ENCODE measurements at places on chromosomes 5 and 9.

DNA sequence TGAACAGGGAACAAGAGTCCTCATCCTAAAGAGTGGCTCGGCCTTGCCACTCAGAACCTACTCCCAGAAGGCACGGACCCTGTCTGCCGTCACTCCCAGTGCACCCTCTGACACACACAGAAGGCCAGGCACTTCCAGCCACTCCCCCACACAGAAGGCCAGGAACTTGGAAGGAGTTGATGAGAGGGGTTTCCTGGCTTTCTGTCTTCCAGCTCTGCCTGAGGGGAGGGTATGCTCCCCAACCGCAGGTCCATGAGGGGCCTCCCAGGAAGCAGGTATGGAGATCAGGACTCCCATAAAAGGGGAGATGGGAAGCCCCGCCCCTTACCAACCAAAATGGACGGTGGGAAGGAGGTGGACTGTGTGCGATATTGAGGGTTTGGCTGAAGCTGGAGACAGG lies 247.6 kb upstream of the IRX4 start:
- no peak for DNase-seq

GRCh38 chr5:107968406-107968843 lies 297.7 kb upstream of the EFNA5 start:
- DNase-seq: no peak

DNA sequence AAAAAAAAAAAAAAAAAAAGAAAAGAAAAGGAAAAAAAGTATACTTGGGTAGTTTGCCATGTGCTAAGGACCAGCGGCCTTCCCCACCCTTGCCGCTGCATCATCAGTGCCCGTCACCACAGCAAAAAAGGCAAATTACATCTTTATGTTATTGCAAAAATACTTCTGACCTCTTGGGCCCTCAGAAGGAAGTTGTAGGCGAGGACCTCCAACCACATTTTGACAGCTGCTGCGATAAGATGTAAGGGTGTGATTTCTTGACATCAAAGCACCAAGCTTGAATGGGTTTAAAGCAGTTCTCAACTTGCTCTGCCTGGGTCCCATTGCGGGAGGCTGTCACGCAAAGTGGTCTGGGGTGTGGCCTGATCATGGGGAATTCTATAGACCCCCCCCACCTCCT lies 39.2 kb downstream of the DMRT1 start:
- no peak for DNase-seq

- no peak for DNase-seq
Measured at GRCh38 chr9:114279693-114280092, 43.2 kb upstream of the ORM1 start.

DNA sequence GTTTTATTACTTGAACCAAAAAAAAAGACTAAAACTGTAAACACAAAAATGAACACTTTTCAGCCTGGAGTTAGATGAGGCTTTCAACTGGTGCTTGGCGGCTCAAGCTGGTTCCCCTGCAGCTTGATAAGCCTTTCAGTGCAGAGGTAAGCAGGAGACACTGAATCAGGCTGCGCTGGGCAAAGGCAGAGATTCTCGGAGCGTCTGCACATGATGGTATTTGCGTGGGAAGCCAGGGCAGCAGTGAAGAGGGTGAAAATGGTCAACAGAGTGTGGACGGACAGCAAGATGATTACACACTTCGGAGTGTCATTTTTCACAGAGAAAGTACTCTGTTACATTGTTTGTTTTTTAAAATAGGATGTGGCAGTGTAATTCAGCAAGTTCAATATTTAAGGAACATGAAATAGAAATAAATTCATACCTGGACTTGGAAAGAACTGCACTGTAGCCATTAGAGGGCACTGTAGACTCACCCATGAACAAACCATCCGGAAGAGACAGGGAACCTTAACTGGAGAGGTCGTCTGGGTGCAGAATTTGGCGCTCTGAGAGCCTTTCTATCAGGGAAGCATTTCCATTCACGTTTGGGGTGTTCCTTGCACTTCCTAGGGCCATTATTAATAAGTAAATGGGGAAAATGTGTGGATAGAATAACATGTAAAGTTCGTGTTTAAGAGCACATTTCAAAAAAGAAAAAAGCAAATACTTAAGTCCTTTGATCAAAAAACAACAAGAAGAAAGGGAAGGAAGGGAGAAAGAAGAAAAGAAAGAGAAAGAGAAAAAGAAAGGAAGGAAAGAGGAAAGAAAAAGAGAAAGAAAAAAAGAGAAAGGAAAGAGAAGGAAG lies 69.8 kb downstream of the ICE1 start:
- no peak for DNase-seq

GRCh38 chr5:17228821-17229291 lies 11.4 kb downstream of the BASP1 start:
- no peak for DNase-seq

- no peak for DNase-seq
Measured at GRCh38 chr5:139910036-139910435, 114.4 kb downstream of the PSD2 start.

- DNase-seq: no peak
Measured at GRCh38 chr9:3825721-3826120, 299.9 kb upstream of the RFX3 start.

- DNase-seq: no peak
Measured at GRCh38 chr9:102855641-102856040, 139.5 kb upstream of the CYLC2 start.

DNA sequence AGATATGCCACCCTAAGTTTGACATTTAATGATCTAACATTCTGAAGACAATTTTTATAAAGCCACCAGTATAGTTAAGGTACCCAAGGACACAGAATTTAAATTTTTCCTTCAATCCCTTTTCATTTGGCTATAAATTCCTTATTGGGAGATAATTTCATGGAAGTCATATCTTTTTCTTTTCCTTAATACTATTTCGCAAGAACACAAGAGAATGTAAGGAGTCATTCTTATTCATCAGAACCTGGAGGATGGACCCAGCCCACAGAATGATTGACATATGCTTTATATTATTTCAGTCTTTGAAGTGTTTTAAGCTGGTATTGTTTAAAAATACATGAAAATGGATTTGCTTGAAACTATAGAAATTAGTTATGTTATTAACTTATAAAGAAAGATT lies 79.6 kb downstream of the DROSHA start:
- DNase-seq: no peak

GRCh38 chr5:72378639-72379289 lies 58.6 kb downstream of the PTCD2 start:
- no peak for DNase-seq

- DNase-seq: no peak
Measured at GRCh38 chr9:85038061-85038460, 368.5 kb downstream of the NTRK2 start.

- DNase-seq: no peak
Measured at GRCh38 chr9:103992938-103993579, 101.0 kb upstream of the SMC2 start.

DNA sequence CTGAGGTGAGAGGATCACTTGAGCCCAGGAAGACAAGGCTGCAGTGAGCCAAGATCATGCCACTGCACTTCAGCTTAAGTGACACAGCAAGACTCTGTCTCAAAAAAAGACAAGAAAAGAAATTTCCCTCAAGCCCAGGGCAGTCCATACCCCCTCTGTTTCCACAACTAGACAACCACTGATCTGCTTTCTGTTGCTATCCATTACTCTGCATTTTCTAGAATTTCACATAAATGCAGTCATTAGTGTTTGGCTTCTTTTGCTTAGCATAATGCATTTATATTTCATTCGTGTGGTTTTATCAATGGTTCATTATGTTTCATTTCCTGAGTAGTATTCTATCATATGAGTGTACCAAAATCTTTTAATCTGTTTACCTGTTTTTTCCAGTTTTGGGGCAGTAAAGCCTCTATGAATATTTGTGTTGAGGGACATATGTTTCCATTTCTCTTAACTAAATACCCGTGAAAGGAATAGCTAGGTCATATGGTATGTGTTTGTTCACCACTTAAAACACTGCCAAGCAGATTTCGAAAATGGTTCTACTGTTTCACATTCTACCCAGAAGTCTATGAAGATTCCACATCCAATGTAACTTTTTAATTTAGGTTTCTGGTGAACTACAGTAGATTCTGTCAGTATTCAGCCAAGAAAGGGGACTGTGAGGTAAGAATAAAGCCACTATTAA lies 271.8 kb downstream of the ZNF608 start:
- no peak for DNase-seq

DNA sequence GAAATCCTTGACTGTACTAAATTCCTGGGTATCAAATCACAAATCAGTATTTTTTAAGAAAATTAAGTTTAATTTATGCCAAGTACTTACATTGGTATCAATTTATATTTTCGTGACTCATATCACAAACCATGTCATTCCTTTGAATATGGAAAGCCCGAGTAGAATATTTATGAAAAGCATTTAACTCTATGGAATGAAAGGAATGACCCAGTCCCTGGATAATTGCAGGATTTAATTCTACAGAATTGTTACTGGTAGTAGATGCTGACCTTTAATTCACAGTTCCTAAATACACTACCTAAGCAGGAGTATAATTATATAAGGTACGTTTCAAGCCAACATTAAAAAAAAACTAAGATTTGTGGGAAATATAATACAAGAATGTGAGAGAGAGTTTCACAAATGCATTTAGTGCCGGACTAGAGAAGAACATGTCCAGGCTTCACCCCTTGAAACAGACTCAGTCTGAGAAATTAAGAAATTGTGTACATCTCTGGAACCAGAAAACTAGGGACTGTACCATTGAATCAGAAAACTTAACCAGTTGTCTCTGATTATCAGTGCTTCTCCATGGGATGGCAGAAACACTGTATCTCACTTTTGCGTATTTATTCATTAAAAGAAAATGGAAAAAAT lies 28.5 kb upstream of the PLPPR1 start:
- DNase-seq: no peak

DNA sequence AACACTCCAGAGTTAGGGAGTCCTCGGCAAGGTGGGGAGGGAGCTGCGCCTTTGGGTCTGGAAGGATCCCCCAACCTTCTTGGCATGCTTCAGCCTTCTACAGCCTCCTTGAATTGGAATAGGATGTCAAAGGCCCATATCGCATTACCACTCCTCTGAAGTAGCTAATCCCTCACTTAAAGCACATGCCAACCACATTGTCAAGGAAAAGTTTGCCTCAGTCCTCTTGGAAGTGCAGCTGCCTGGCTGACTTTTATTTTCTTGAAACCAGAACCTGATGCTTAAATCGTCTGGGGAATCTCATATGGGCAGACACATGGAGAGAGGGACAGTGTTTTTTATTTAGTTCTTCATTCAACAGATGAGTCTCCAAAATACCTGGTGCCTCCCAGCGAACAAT lies 14.5 kb downstream of the CXCL14 start:
- DNase-seq: no peak

DNA sequence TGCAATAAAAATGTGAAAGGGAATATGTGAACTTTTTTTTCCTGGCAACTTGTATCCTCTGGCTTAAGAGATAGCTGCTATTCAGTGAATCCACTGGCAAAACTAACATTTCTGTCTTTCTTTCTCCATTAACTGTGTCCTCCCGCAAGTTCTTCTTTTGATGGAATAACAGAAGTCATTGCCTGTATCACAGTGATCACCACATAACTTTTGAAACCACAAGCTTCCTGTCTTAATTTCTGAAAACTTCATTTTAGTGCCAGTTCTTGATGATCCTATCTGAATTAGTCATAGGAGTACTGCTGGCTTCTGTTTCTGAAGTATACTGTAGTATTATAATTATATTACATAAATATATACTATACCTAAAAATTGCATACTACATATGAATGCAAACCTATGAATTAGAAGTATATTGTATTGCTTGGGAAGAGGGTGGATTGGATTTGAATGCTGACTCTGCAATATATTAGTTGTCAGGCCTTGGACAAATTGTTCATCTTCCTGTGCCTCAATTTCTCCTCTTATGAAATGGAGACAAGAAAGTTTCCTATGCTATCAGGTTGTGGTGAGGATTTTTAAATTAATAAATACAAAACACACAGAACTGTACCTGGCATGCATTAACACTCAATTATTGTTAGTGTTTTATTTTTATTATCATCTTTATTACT lies 441.6 kb downstream of the CETN3 start:
- DNase-seq: no peak

DNA sequence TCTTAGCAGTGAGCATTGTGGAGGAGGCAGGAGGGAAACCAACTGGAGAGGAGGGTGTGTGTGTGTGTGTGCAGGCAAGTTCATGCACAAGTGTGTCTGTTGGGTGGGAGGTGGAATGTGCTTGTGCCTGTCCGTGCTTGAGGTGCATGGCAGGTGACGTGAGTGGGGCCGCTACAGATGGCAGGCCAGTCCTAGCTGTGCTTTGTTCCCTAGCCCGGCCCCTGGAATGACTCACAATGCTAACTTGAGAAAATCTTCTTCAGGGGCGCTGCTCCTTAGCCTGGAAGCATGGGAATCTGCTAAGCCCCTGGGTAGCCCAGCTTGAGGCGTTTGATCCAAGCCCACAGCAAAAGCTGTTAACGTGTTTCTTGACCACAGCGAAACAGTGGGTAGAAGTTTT lies 25.0 kb upstream of the DMRT2 start:
- no peak for DNase-seq

- no peak for DNase-seq
Measured at GRCh38 chr5:132566657-132567056, 9.9 kb downstream of the RAD50 start.

- DNase-seq: no peak
Measured at GRCh38 chr9:38439291-38439915, 15.1 kb upstream of the IGFBPL1 start.

DNA sequence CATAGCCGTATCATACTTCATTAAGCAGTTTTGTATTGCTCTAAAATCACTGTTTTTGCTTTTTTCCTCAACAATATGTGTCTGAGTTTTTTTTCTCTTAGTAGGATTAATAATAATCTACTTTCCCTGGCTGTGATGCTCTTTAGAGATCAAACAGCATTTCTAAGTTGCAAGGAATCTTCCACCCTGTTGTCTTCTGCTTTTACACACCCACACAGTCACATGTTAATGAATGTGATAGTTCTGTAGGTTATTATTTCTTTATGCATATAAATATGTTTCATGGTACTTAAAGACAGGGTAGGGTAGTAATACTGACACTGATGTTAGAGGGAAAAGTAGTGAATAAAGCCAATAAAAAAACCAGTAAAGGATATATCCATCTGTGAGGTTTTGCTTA lies 29.3 kb downstream of the SLC44A1 start:
- DNase-seq: no peak

DNA sequence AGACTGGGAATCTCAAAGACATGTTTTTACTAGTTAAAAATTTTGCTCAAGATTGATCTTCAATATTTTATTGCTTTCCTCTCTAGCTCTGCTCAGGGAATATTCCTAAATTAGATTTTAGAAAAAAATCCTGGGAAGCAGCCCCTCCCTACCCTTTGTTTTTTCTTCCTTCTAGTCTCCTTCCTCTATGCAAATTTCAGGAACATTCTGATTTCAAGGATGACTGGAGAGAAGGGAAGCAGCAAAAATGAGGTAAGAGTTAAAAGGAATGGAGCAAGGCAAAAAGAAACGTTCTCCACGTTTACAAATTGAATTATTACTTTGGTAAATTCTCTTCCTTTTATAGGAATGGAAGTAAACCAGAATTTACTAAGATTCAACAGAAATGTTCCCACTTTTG lies 493.4 kb upstream of the TUSC1 start:
- DNase-seq: no peak
